Colonic mucosa (tissue), 4 donors: ENCODE measurements at places on chromosomes 2 and 18. TPM values are rescaled to one million over a fixed set of nuclear protein-coding genes. Genes with fewer than 3 reads are reported as not detected.

ZNF385B gene
- 0.10 TPM for total RNA-seq

FAM124B gene
- total RNA-seq: 0.42 TPM

ANO7 gene
- 55.0 TPM for total RNA-seq

LAPTM4A gene
- total RNA-seq: 158 TPM

TLX2 gene
- total RNA-seq: 0.40 TPM

SLC8A1 gene
- 25.5 TPM for total RNA-seq

C2orf15 gene
- total RNA-seq: 3.1 TPM

ACOXL gene
- total RNA-seq: 0.32 TPM

TTR gene
- total RNA-seq: 1.7 TPM

SGPP2 gene
- 96.5 TPM for total RNA-seq

BMP10 gene
- total RNA-seq: not detected

MLPH gene
- total RNA-seq: 87.9 TPM

ALPG gene
- 3.3 TPM for total RNA-seq

CENPA gene
- 22.7 TPM for total RNA-seq

APLF gene
- total RNA-seq: 2.6 TPM

SCYGR4 gene
- not detected for total RNA-seq

OSBPL6 gene
- total RNA-seq: 0.58 TPM

SMAD2 gene
- 109 TPM for total RNA-seq

ONECUT2 gene
- 0.05 TPM for total RNA-seq

CYB5A gene
- total RNA-seq: 114 TPM

FSHR gene
- total RNA-seq: not detected

AKAIN1 gene
- not detected for total RNA-seq

IHH gene
- 82.2 TPM for total RNA-seq

RBM44 gene
- 0.35 TPM for total RNA-seq

G6PC2 gene
- not detected for total RNA-seq

SGO2 gene
- total RNA-seq: 7.6 TPM

KRTCAP3 gene
- 91.8 TPM for total RNA-seq

STEAP3 gene
- total RNA-seq: 52.2 TPM

CDH20 gene
- not detected for total RNA-seq

PLGLB1 gene
- total RNA-seq: 4.2 TPM

FAM237A gene
- total RNA-seq: not detected

DES gene
- total RNA-seq: 24.0 TPM

ACADL gene
- total RNA-seq: 0.12 TPM

CCDC68 gene
- 46.8 TPM for total RNA-seq

FTCDNL1 gene
- 1.3 TPM for total RNA-seq

MTCL1 gene
- total RNA-seq: 20.8 TPM

LINC00305 gene
- not detected for total RNA-seq

SERPINB11 gene
- total RNA-seq: not detected

GREB1 gene
- total RNA-seq: 0.77 TPM

ST8SIA3 gene
- total RNA-seq: 0.05 TPM

CXCR1 gene
- not detected for total RNA-seq
